Activated T-helper 1 cell treated with anti-CD3 and anti-CD28 coated beads, Interleukin-2, amount 50 U/mL, for 16 hours (primary cell): ENCODE measurements at places on chromosomes 7 and 10.

DNA sequence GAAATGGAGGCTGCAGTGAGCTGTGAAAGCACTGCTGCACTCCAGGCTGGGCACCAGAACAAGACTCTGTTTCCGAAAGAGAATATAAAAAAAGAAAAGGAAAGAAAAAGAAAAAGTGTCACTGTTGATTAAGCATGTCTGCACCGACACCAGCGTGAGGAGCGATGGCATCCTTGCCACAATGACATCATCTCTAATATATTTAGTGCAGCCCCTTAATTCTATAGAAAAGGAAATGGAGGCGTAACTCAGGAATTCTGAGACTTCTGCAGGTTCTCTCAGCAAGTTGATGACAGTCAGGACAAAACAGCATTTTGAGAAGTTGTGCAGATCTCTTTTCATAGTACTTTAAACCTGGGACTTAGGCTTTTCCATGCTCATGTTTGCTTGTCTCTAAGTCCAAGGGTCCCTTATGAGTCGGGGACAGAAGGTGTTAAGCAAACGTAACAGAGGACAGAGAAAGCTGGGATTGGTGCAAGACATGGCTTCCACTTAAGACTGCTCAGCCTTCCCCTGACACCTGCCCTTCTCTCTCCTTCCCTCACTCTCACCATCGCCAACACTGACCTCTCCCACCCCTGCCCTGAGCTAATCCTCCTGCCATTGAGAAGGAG, 16.9 kb upstream of the ANKRD1 start:
- no peak for DNase-seq

GRCh38 chr7:55565681-55566080, 6.6 kb downstream of the VOPP1 start:
- no peak for DNase-seq

DNA sequence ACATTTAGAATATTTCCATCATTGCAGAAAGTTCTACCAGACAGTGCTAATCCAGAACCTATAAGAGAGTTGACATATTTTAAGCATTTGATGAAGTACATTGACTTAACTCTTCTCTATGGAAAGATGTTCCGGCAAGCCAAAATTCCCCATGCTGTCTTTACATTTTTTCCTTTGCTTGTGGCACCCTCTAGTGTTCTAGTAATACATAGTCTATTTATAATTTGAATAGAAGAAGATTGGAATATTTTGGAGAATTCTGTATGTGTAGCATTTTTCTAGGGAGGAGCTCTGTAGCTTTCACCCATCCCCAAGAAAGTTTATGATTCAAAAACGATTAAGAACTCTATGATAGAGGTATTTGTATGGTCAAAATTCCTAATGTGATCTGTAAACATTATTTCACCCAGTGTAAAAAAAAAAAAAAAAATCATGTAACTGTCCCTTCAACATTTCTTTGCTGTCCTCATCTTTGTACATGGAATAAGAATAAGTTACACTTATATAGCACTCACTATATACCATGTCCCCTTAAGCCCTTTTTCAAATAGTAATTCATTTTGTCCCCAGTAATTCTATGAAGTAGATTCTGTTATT, 33.2 kb downstream of the NRF1 start:
- no peak for DNase-seq

DNA sequence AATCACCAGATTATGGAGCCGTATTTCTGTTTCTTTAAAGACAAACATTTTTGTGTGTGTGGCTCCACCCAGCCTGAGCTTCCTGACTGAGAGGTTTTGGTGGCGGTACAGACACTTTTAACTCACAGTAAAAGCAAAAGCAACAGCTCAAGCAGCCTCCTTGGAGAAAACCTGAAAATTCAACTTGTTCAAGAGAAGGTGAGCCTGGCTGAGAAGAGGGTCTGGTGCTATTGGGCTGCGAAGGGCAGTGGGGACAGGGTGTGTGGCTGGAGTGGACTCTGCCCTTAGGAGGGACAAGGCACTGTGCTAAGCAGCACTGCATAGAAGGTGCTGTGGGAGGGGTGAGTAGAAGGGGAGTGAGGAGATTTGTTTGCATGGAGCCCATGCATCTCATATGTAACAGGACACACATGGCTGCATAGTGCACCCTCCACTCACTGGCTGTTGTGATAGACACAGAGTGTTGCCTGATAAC, at the start of gene GIMAP7:
Gene GIMAP7 (plus strand): TSS at position 125 of the 475 bp plus-strand sequence. CDS start 5,103 bp downstream, outside the sequence.
- peak; percentile 33 for DNase-seq

GRCh38 chr7:2512713-2513112, 6.9 kb upstream of the LFNG start:
- no peak for DNase-seq

- DNase-seq = peak; percentile 37
Observed at GRCh38 chr10:122407375-122408125, 33.0 kb downstream of the PLEKHA1 start.

DNA sequence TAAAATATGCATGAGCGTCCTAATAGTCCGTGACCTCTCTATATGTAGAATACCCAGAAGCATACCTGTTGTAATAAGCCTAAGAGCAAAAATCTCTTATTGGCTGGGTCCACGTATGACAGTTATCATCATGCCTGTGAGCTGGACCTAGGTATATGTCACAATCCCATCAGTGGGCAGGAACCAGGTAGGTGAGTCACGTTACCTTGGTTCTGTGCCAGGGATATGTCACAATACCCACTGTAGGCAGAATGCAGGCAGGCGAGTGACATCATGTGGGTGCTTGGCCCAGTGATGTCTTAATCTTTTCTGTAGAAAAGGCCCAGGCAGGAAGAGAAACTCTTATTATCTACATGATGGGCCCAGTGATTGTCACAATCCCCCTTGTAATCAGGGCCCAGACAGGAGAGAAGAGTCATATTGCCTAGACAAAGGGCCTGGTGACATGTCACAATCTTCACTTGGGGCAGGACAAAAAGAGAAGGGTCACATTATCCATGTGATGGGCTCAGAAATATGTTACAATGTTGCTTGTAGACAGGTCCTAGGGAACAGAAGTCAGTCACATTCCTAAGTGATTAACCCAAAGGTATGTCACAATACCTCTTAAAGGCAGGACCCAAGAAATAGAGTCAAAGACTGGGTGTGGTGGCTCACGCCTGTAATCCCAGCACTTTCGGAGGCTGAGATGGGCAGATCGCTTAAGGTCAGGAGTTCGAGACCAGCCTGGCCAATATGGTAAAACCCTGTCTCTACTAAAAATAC, 12.9 kb upstream of the ZNF736 start:
- no peak for DNase-seq

GRCh38 chr10:4819067-4819466, 6.9 kb upstream of the AKR1E2 start:
- DNase-seq = no peak

- DNase-seq = no peak
Observed at GRCh38 chr7:70316745-70317144, 718.5 kb downstream of the AUTS2 start.

DNA sequence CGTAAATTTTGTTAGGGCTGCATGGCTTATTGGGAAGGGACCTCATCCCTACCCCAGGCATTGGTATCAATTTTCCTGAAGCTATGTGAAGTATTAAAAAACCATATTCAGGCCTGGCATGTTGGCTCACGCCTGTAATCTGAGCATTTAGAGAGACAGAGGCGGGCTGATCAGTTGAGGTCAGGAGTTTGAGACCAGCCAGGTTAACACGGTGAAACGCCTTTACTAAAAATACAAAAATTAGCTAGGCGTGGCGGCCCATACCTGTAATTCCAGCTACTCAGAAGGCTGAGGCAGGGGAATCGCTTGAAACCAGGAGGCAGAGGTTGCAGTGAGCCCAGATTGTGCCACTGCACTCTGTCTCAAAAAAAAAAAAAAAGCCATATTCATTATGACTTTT, 7.1 kb downstream of the TASOR2 start:
- DNase-seq = no peak

GRCh38 chr7:87173471-87173870, 21.2 kb downstream of the DMTF1 start:
- no peak for DNase-seq

- DNase-seq = no peak
Observed at GRCh38 chr7:1204460-1205140, 28.1 kb upstream of the UNCX start.

GRCh38 chr10:89250865-89251408, 638 bp downstream of the LIPA start:
- no peak for DNase-seq

- no peak for DNase-seq
Observed at GRCh38 chr7:20906801-20907453, 120.2 kb upstream of the SP8 start.

- no peak for DNase-seq
Observed at GRCh38 chr7:91636129-91636724, 244.3 kb downstream of the MTERF1 start.

GRCh38 chr10:36182179-36182566, 540.1 kb upstream of the FZD8 start:
- no peak for DNase-seq

GRCh38 chr10:21700474-21700873, 166.4 kb downstream of the MLLT10 start:
- DNase-seq = no peak

- DNase-seq = no peak
Observed at GRCh38 chr7:91634485-91635177, 245.9 kb downstream of the MTERF1 start.

DNA sequence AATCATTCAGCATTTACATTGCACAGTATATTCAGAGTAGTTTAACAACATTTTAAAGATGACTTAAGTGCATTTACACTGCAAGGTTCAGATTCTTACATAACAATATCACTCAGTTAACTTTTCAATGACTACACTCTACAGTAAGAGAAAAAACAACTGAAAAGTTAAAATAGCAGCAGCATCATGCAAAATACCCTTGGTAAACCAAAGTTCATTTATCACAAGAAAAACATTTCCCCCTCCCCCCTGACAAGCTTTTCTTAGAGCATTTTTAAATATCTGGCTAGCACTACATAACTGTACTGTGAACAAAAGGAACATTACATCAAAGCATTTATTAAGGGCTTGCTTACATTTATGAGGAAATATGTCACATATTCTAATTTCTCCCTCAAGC, 179.5 kb upstream of the HGF start:
- DNase-seq = no peak

- DNase-seq = no peak
Observed at GRCh38 chr7:132696332-132696731, 120.1 kb upstream of the PLXNA4 start.

DNA sequence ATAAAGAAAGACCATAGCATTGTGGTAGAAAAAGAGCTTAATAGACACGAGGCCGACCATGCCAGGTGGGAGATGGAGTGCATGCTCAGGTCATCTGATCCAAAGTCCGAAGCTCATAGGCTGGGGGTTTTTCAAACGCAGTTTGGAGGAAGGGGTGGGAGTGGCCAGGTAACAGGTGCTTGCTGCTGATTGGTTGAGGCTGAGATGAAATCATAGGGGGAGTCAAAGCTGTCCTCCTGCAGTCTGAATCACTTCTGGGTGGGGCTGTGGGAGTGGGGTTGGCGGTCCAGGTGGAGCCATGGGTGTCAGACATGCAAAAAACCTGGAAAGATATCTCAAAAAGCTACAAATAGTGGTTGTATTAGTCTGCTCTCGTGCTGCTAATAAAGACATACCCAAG, 2.8 kb upstream of the ERCC6 start:
- DNase-seq = no peak

DNA sequence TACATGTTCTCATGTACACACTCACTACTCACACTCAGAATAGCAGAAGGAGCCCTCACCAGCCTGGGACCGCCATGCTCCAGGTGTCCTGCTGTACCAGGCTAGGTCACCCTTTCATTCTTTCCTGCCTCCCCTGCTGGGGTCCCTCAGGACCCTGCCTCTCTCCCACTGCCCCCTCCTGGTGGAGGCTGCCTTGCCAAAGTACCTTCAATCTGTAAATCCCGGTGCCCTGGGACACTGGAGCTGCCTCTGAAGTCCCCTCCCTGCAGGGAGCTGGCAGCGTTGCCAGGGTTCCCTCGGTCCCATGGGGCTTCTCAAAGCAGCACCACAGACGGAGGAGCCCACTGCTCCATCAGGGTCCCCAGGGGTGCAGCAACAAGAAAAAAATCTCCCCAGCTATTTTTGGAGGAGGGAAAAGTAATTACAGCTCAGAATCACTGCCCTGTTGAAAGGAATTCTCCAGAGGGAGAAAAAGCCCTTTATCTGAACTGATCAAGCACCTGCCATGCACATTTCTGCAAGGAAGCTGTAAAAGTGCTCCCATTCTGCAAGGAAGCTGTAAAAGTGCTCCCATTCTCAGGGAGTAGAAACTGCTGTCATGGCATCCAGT, 259.9 kb downstream of the PTPRN2 start:
- no peak for DNase-seq

DNA sequence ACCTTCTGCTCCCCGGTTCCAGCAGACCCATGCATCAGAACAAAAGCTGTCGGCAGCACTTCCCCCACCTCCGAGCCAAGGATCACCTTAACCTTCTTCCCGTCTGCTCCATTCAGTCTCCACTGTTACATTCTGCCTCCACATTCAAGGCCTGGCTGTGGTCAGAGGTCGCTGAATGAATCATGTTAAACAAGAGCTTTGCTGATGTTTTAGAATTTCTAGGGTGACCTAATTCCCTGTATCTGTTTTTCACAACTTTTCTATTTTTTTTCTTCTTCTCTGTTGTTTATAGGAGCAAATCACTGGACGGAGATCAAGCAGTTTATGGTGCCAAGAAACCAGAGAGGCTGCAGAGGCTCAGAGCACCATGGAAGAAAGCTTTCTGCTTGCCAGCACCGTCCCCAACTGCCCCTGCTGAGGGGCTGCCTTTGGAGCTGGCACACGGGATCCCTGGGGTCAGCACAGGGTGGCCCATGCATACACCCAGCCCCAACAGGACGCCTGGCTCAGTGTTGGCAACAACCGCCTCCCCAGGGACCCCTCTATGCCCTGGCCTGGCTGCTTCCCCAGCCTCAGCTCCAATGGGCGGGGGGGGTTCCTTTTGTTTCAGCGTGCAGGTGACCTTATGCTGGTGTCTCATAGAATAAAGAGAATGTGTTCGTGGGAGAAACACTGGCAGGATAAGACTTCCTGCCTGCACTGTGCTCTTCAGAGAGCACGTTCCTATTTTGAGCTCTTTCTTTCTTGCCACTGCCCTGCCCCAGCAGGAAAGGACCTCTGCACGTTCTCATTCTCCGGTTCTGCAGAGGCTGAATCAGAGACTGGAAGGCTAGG, 182.7 kb upstream of the LYZL2 start:
- no peak for DNase-seq

GRCh38 chr7:115491744-115492380, 538.7 kb downstream of the TFEC start:
- no peak for DNase-seq

GRCh38 chr10:24900888-24901685, 51.3 kb downstream of the PRTFDC1 start:
- DNase-seq = no peak

GRCh38 chr10:130388746-130389145, 252.6 kb downstream of the GLRX3 start:
- DNase-seq = no peak

DNA sequence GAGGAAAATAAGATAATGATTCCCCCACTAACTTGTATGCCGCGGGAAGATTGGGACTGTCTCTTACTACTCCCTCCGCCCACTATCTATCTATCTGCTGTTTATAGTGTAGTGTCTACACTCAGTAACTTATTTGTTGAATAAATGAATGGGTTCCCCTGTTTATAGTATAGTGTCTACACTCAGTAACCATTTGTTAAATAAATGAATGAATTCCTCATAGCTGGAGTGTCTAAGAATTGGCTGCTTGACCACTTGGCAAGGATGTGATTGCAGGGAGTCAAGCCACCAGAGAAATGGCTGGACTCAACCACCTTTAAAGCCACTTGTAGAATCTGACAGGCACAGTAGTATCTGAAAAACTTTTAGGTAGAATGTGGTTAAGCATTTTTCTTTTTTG, 147.1 kb downstream of the TRIL start:
- DNase-seq = no peak
